ENCODE measurements at places on chromosomes 4 and X.

DNA sequence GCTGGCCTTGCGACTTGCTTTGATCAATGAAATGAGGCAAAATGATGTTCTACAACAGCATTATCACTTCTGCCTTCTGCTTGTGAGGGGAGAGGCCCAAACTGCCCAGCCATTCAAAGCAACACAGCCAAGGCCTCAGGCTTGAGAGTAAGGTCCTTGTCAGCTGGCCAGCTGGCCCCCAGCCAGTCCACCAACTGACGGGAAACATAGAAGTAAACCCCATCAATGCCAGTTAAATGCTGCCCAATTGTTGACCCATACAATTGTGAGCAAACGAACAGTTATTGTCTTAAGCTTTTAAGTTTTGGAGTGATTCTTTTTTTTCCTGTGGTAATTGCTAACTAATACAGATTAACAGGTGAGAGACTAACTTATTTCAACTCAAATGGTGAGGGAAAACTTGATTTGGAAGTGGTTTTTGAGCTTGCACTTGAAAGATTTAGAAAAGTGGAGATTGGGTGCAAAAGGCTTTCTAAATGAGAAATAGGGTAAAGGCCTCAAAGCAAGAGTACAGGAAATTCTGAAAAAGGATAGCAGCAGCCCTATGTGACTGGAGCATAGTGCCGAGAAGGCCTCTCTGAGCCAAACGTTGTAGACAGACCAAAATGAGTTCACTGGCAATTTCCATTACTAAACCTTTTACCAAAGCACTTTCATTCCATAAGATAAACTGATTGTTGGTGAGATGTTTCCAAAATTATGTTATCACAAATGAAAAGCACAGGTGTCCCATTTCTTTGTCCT, 66.9 kb downstream of the ARHGEF38 start:
- no peak for DNase-seq

- DNase-seq, result no peak
Observed at GRCh38 chr4:39319676-39320075, 46.5 kb downstream of the RFC1 start.

DNA sequence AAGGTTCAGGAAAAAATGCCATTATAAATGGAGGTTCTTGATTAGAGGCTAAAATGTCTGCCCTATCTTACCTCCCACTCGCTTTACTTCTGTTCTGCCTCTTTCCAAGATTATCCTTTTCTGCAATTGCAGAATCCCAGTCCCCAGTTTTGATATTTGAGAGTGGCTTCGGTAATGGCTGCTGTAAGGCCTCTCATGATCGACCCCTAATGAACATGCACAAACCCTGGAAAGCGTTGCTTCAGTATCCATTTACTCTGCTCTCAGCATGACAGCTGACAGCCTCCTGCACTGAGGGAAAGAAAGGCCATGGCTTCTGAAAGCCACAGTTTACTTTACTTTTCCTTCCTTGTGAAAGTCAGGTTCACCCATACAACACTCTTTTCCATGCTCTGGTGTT, 325.4 kb upstream of the GALNT7 start:
- no peak for DNase-seq

DNA sequence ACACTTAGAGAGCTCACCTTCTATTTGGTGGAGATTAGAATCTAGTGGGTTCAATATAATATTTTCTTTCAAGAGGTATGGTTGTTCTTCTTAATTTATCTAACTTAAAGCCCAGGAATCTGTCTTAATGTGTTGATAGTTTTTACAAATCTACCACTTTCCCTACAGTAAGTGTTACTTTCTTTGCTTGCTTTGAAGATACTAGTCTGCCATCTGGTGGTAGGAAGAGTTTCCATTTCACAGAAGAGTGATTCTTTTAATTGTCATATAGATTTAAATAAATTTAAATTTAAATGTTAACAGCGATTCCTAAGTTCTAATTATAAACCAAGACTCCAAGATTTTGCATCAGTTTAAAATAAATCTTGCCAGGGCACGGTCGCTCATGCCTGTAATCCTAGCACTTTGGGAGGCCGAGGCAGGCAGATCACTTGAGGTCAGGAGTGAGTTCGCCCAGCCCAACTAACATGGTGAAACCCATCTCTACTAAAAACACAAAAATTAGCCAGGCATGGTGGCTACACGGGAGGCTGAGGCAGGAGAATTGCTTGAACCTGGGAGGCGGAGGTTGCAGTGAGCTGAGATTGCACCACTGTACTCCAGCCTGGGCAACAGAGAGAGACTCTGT, 43.5 kb downstream of the NUDT9 start:
- DNase-seq, result no peak

GRCh38 chrX:132488180-132488705, 595 bp downstream of the MBNL3 start:
- DNase-seq, result peak; percentile 61

DNA sequence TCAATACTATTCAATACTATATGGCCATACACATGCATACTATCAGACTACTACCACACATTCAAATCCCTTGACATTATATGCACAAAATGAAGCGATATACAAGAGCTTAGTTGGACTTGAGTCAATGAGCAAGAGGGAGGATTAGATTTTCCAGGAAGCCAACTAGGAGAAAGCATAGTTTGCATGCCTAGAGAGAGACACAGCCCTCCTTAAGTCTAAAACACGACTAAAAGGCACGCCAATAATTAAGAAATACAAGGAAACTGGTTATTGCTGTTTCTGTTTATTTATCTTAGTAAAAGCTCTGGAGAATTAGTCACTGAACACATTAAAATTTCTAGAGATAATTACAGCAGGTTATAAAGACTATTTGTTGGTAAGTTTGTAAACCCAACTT, 21.8 kb downstream of the MBNL3 start:
- no peak for DNase-seq

- DNase-seq, result no peak
Observed at GRCh38 chrX:45527834-45528233, 327.2 kb upstream of the DIPK2B start.

DNA sequence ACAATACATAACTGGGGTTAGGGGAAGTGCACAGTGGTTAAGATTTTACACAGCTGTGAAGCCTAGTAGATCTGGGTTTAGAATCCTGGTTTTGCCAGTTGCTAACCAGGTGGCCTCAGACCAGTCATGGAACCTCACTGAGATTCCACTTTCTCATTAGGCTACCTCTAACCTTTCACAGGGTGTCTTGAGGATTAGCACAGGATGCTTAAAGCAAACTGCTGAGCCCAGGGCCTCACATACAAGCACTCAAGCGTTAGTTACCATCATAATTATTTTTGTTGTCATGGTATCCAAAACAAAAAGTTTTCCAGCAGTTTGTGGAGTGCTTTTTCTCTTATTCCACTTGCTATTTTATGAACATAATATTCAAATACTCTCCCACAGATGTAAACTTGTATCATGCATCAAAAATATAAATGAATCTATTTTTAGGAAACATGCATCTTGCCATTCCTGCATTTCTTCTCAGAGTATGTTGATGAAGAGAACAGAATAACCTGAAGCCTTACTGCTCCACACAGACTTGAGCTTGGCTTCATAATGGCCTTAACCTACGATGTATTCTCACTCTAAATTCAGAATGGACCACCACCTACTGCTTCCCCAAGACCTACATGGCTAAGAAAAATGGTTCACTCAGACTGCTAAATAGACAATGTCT, 12.6 kb downstream of the AP1S2 start:
- no peak for DNase-seq

- no peak for DNase-seq
Observed at GRCh38 chrX:38402118-38402517, 49.7 kb downstream of the OTC start.

DNA sequence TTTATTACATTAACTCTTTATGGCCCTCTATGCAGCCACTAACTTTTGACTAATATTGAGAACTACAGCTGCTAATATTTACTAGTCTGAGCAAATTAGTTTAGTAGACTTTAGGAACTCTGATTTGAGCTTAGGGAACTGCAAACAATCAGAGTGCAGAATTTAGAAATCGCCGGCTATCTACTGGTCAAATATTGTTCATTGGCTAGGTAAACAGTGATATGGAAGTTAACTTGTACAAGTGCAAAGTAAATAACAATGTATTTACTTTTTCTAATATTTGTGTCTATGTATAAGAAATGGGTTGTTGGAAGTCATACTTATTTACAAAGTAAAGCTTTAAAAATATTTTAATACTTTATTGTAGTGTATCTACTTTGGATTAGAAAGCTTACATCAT, 279.6 kb downstream of the CFAP299 start:
- no peak for DNase-seq

DNA sequence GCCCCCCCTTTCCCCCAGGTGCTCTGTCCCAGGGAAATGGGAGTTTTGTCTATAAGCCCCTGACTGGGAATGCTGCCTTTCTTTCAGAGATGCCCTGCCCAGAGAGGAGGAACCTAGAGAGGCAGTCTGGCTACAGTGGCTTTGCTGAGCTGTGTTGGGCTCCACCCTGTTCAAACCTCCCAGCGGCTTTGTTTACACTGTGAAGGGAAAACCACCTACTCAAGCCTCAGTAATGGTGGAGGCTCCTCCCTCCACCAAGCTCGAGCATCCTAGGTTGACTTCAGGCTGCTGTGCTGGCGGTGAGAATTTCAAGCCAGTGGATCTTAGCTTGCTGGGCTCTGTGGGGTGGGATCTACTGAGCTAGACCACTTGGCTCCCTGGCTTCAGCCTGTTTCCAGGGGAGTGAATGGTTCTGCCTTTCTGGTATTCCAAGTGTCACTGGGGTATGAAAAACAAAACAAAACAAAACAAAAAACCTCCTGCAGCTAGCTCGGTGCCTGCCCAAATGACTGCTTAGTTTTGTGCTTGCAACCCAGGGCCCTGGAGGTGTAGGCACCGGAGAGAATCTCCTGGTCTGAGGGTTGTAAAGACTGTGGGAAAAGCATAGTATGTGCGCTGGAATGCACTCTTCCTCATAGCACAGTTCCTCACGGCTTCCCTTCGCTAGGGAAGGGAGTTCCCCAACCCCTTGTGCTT, 41.7 kb downstream of the ITM2A start:
- DNase-seq, result peak; percentile 55

DNA sequence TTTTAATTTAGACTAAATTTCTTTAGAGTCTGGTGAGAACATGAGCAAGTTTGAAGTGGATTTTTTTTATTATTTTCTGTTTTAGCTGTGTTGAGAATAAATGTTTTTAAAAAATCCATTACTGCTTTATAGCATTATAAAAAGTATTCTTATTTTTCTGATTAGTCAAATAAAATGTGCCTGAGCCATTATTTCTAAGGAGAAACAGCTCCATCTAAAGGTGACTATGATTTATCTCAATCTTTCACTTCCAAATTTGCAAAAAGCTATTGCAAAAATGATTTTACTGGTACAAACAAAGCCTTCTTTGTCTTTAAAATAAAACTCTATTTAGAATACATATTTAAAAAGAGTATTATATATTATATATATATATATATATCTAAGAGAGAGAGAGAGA, 959.2 kb downstream of the FAM133A start:
- DNase-seq, result no peak

DNA sequence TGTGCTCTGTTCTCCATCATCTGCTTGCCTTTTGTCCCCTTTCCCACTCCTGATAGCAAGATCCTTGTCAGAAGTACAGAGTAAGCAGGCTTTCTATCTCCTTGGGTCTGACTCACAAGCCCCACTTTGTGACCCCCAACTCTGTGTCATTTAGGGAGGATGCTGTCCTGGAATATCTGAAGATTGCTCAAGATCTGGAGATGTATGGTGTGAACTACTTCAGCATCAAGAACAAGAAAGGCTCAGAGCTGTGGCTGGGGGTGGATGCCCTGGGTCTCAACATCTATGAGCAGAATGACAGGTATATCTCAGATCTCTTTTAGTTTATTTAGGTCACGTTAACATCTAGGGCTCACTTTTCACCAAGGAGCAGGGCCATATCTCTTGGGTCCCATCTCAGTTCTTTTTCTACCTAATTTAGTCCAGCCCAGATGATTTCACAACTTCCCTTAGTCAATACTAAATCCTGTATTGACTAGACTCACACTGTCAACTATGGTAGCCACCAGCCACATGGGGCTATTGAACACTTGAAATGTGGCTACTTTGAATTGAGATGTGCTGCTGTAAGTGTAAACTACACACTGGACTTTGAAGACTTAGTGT, 64.3 kb downstream of the MSN start:
- no peak for DNase-seq

- DNase-seq, result no peak
Observed at GRCh38 chrX:68880846-68881552, 52.2 kb downstream of the EFNB1 start.

- DNase-seq, result no peak
Observed at GRCh38 chrX:51917604-51918003, 24.2 kb downstream of the MAGED1 start.

DNA sequence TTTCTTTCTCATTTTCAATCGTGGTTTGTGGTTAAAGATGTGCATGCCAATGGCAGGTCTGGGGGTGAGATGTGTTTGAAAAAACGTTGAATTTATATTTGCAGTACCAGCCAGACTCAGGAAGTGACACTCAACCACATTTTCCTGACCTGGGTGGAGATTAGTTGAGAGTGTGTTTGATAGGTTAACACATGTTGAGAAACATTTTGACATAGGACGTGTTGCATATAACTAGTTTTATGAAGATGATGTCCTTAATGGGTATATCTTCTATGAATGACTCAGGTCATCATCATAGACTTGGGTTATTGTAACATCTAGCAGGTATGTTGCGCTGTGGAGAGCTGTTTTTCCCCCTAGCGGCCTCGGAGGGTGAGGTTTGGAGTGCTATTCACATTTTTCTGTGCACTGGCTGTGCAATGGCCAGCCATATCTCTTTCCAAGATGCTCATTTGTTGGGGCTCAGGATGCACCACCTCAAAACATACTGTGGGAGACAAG, 21.7 kb upstream of the CD38 start:
- peak; percentile 89 for DNase-seq

GRCh38 chrX:40897718-40898270, 162.5 kb upstream of the MED14 start:
- no peak for DNase-seq

DNA sequence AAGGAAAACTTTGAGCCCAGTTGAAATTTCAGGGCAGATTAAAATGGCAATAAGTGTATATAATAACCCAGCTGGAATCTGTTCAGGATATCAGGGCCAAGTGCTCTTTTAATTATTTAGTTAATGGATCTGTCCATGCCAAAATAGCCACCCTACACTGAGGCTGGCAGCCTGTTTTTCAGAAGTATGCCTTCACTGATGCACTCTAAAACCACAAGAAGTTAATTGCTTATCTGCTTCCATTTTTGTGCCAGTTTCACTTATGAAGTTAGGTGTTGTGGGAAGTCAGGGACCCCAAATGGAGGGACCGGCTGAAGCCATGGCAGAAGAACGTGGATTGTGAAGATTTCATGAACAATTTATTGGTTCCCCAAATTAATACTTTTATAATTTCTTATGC, 960.3 kb downstream of the C4orf33 start:
- DNase-seq, result no peak

- DNase-seq, result peak; percentile 15
Observed at GRCh38 chr4:83010111-83010521, 507 bp downstream of the LIN54 start.

GRCh38 chr4:181345931-181346330, 897.3 kb upstream of the TENM3 start:
- DNase-seq, result no peak

- no peak for DNase-seq
Observed at GRCh38 chr4:181952478-181952877, 290.7 kb upstream of the TENM3 start.
